ENCODE measurements at places on chromosomes 3 and 15.

GRCh38 chr15:71261909-71262308 is 146.6 kb downstream of the THSD4 start:
- DNase-seq = peak; percentile 24

DNA sequence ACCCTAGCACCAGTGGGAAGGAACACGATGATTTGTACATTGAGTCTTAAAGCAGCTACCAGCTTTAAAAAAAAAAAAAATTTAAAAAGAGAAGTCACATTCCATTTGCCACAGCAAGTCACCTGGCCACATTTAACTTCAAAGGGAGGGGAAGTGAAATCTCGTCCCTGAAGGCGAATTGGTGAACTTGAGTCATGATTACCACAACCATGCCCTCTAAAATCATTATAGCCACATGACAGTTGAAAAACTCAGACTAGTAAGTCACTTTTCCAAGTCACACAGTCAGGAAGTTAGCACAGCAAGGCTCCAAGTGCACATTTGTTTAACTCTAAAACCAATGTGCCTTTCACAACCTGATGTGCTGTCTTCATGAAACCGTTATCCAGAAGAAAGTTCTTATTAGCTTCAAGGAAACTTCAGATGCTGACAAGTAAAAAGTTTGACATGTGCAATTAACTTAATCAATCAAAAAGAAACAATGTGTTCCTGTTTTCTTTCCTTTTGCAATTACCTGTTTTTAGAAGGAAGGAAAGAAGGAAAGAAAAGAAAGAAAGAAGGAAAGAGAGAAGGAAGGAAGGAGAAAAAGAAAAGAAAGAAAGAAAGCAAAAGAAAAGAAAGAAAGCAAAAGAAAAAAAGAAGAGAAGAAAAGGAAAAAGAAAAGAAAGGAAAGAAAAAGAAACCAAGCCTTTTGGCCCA is 8.3 kb upstream of the THSD4 start:
- DNase-seq = no peak

GRCh38 chr3:66028457-66028856 is 10.3 kb downstream of the MAGI1 start:
- DNase-seq = no peak

GRCh38 chr15:73964736-73965093 is 27.4 kb downstream of the STOML1 start:
- peak; percentile 43 for DNase-seq

DNA sequence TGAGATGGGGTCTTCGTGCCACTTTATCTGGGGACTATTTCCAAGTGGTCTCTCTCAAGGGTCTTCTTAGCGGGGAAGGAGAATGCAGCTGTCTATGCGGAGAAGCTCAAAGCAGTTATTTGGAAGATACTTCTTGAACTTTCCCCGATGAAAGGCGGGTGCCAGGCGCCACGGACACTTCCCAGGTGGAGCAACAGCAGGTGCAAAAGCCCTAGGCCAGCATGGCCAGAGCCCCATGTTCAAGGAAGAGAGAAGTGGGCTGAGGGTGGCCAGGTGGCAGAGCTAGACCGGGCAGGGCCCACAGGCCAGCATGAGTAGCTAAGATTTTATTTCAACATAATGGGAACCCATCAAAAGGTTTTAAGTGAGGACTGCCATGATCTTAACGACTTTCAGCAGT is 232.8 kb downstream of the PDZRN3 start:
- DNase-seq = no peak

GRCh38 chr15:91541286-91541685 is 312.2 kb upstream of the SLCO3A1 start:
- DNase-seq = no peak

GRCh38 chr15:100926258-100926657 is 7.1 kb downstream of the LRRK1 start:
- no peak for DNase-seq

- no peak for DNase-seq
Measured at GRCh38 chr15:36888011-36888992, 212.0 kb downstream of the MEIS2 start.

DNA sequence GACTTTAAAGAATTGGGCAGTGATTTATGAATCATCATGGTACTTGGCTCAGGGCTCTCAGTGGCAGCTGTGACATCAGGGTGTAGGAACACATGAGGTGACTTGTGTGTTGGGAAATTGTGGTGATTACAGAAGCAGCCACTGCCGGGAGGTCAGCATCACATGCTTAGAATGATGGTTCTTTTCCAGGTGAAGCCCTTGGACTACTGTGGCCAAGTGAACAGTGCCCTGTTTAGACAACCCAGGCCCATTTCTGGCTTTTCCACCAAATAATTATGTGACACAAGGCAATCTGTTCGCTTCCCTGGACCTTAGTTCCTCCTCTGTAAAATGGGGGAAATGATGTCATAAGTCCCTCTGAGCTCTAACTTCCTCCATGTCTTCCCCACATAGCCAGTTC is 139.7 kb upstream of the ROPN1 start:
- no peak for DNase-seq

DNA sequence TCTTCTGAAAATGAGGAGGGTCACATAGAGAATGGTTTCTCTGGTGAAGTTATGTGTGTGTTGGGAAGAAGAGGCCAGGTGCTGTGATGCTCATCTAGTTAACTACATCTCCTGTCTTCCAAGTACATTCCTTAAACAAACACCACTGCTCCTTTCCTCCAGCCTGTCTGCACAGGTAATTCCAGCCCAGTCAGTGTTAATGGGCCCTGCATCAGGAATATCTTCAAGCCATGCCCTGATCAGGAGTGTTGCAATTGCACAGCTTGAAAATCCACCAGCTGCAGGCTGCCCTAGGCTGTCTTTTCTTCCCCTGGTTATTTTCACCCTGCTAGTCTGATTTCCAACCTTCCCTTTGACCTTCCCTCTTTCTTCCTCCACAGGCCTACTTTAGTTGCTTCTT is 41.9 kb upstream of the LMOD3 start:
- no peak for DNase-seq

DNA sequence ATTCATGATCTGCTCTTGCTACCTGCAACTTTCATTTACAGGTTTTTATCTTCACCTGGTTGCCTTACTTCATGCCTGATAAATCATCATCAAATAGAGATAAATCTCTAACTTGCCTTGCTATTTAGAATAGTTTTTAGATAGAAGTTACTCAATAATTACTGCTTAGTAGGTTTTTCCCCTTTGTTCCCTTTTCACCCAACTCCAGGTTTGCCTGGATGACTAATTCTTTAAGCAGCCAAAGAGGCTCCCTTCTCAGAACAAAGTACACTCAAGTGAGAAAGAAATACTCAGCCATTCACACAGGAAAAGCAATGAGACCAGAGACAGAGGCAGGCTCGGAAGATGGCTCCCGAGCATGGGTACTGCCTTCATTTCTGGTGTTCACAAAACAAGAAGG is 268.1 kb upstream of the CRBN start:
- DNase-seq = no peak

GRCh38 chr3:148106062-148106461 is 591.6 kb upstream of the AGTR1 start:
- DNase-seq = no peak

- DNase-seq = no peak
Measured at GRCh38 chr15:35067496-35068347, 17.4 kb downstream of the NANOGP8 start.

GRCh38 chr3:40055956-40056355 is 246.5 kb downstream of the MYRIP start:
- DNase-seq = peak; percentile 57

GRCh38 chr3:46110701-46111493 is 83.6 kb upstream of the XCR1 start:
- DNase-seq = peak; percentile 91

DNA sequence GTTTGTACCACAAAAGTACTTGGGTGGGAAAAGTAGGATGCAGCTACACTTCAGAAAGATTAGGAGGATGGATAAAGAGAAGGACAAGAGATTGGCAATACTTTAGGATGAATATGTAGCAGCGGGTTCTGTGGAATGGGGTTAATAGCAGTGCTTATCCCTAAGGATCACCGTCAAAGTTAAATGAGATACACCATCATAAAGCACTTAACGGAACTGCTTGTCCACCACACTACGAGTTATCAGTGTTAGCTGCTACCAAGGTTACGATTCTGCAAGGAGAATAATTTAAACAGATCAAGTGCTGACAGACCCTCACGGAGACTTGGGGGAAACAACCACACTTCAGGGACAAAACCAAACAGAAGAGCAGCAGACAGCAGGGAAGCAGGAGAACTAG is 963 bp downstream of the SHQ1 start:
- DNase-seq = no peak

DNA sequence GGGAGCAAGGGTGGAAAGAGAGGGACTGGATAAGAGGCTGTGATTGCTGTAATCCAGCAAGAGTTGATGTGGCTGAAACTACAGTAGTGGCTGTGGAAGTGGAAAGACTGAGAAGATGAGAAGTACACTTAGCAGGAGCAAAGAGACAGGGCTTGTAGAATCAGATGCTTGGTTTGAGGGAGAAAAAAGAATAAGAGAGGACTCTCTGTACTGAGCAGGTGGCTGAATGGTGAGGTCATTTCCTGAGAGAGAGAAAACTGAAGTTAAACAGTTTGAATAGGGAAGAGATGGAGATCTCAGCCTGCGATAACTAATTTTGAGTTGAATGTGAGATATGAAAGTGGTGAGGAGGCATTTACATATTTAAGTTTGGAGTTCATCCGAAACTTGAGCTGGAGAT is 95.8 kb upstream of the SLC25A36 start:
- DNase-seq = no peak

DNA sequence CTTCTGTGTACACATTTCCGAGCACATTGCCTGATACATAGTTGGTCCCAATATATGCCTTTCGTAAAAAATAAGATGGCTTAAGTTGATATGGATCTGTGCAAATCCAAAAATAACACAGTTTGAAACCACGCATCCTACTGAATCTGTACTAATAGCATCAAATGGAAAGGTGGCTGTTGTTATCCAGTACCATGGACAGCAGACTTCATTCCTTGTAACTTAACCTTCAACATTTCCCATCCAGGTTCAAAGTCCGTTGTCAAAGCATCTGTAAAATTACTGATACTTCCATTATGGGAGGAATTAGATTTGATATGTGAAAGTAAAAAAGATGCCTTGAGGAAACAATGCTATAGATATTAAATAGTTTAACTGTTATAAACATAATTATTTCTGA is 65.5 kb upstream of the C3orf49 start:
- DNase-seq = no peak

GRCh38 chr3:27200721-27201489 is 168.3 kb downstream of the NEK10 start:
- DNase-seq = no peak

DNA sequence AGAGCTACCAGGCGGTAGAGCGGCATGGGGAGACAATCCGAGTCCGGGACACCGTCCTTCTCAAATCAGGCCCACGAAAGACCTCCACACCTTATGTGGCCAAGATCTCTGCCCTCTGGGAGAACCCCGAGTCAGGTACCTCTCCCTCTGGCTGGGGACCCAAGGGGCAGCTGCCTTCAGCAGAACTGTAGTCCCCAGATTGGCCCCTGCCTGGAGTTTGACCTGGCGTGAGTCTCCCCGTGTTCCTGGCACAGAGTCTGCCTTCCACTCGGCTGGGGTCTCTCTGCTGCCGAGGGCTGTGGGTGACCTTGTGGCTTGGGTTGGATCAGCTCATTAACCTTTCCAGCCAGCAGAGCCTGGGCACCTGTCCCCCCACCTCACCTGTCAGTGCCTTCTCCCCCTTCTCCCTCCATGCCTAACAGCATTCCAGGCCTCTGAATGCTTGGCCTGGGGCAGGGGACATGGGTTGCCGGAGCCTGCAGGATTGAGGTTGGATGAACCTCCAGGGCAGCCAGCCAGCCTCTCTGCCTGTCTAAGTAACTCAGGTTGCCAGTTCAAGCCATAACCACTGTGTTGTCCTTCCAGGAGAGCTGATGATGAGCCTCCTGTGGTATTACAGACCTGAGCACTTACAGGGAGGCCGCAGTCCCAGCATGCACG is 6.8 kb upstream of the CHST14 start:
- no peak for DNase-seq

DNA sequence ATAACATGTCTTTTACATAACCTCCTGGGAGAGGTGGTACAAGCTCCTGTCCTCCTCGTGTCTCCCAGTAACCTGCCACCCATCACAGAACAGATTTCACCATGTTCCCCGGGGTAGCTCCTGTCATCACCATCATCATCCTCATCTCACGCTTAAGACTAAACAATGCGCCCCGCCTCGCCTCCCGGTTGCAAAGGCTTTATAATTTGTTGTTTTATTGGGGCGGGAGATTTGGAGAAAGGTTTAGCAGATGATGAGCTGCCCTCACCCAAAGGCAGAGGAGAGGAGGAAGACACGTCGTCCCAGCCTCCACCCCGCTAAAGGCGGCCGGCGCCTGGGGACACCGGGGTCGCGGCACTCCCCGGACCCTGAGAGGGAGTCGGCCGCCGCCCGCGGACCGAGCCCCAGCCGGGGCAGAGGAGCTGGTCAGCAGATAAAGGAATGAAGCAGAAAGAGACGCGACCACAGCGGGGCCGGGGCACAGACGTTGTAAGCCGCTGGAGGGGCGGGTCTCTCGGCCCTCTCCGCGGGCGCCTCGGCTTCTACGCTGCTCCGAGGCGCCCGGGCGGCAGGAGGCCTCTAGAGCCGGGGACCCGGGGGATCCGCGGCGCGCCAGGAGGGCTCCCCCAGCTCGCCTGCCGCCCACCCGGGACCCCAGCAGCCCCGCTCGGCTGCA is 589 bp downstream of the HERC1 start:
- DNase-seq = no peak

DNA sequence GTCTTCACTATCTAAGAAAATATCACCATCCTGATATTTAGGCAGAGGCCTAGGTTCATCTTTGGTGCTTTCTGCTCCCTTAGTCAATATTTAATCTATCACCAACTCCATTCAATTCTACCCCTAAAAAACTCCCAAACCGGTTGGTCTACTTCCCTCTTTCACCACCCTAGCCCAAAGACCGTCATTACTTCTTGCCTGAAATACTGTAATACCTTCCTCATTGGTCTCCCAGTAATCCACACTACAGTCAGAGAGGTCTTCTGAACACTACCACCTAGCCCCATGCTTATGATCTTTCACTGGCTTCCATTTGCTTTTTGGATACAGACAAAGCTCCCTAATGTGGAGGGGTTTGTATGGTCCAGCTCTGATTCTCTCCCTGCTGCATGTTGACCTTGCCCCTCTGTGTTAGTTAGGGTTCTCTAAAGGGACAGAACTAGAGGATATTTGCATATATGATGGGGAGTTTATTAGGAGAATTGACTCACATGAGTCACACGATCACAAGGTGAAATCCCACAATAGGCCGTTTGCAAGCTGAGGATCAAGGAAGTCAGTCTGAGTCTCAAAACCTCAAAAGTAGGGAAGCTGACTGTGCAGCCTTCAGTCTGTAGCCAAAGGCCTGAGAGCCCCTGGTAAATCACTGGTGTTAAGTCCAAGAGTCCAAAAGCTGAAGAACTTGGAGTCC is 36.4 kb upstream of the ATP2C1 start:
- no peak for DNase-seq

DNA sequence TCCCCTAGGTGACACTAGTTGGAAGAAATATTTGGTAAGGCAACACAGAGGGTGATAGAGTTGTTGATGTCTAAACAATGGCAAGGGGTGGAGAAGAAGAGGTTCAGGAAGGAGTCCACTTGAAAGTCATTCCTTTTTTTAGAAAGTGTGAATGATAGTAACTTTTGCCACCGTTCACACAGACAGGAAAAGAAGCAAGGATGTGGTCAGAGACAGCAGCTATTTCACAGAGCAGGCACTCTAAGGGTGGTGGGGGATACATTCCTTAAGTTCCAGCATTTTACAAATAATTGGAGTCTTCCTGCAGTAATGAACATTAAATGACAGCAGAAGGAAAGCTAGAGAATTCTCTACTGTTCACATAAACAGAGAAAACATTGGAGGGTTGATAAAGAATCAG is 75.4 kb upstream of the ZNF385D start:
- no peak for DNase-seq

Data from fibroblast of gingiva (primary cell).